Nucleus accumbens (tissue), 56 donors: ENCODE measurements at places on chromosomes 3 and 15.

DNA sequence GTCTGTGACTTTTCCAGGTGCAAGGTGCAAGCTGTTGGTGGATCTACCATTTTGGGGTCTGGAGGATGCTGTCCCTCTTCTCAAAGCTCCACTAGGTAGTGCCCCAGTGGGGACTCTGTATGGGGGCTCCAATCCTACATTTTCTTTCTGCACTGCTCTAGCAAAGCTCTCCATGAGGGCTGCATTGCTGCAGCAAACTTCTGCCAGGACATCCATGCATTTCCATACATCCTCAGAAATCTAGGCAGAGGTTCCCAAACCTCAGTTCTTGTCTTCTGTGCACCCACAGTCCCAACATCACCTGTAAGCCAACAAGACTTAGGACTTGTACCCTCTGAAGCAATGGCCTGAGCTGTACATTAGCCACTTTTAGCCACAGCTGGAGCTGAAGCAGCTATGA, 694.5 kb upstream of the BCHE start:
- no peak for DNase-seq

GRCh38 chr3:108076564-108076963, 14.3 kb downstream of the CD47 start:
- no peak for DNase-seq

DNA sequence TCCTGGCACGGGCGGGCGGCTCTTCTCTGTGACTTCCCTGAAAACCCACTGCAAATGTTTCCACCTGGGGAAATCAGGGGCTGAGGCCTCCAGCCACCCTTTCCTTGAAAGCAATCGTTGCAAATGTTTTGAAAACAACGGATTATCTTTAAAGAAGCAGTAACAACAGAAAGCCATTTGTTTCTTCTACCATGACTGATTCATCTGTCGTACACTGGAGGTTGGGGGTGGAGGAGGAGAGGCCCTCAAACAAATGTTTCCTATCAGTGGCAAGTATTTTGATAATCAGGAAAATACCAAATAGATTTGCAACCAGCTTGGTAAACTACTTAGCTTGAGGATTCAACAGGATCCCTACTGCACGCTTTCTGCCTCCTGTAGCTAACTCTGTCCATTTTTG, 114.9 kb downstream of the PDZRN3 start:
- DNase-seq, result no peak

DNA sequence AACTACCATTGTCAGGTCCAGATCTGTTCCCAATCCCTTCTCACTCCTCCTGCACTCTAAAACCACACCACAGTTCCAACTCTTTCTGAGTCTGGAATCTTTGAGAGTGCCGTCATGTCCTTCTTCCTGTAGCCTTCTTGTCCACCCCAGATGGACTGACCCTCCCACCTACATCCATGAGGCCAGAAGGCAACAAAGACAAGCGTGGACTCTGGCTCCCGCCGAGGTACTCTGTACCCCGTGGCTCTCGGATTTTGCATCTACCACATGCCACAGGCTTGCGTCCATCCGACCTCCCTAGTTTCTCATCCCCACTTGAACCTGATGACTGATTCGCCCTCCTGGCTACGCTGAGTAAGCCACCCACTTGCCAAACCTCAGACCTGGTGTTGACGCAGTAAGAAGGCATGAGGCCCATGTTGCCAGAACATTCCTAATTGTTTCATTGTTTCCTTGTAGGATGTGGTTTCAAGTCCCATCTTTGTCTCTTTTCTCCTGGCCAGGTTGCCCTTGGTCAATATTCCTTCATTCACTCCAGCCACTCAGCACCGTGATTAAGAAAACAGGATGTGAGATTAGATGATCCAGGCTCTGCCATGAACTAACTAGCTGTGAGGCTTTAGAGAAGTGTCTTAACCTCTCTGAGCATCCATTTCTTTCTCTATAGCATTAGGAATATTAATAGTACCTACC, 1.1 kb upstream of the ZBTB38 start:
- no peak for DNase-seq

DNA sequence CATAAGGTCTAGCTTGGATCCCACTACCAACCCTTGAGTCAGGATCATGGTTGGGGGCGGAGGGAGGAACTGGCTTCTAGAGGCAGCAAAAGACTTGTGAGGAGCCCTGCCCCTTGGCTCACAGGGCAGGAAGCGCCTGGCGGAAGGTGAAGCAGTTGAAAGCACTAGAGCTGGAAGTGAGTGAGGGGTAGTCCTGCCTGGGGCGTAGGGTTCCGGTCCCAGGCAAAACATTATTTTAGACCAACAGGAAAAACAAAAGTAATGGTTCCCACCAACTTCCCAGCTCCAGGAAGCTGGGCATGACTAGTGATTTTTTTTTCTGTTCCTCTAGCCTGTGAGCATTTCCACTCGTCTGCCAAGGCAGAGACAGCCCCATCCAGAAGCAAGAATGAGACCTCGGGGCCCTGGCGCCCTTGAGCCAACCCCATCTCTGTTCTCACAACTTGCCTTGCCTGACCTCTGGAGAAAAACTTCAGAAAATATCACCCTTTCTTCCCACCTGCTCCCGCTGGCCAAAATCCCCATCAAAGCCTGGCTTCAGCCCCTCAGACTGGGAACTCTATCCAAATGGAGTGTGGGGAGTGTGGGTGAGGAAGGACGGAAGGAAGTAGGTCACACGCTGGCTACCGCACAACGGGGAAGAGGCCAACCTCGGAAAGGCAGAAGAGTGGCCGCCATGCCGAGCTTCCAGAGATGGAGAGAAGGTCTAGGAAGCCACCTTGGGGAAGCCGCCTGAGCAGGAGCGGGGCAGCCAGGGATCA, 57.5 kb downstream of the RBPMS2 start:
- no peak for DNase-seq

- DNase-seq, result no peak
Observed at GRCh38 chr3:151611419-151611818, 122.3 kb upstream of the AADACL2 start.

DNA sequence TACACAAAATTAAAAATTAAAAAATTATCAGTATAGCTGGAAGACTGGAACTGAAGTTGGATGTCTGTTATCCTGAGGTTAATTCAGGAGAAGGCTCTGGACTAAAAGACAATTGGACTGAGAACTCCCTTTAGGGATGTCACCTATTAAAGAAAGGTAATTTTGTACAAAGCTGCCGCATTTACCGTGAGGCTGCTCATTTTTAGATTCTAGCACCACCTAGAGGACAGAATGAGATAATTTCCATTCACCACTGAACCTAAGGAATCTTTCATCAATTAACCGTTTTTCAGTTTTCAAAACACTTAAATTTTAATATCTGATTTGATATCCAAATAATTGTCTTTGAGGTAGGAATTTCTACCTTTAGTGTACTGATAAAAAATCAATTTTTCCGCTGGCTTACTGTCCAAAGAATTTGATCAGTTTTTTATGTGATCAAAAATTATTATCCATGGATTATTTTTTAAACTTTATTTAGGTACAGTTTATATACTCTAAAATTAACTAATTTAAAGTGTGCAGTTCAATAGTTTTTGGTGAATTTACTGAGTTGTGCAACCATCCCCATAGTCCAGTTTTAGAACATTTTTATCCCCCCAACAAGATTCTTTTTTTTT, 106.7 kb upstream of the TNIK start:
- DNase-seq, result no peak

DNA sequence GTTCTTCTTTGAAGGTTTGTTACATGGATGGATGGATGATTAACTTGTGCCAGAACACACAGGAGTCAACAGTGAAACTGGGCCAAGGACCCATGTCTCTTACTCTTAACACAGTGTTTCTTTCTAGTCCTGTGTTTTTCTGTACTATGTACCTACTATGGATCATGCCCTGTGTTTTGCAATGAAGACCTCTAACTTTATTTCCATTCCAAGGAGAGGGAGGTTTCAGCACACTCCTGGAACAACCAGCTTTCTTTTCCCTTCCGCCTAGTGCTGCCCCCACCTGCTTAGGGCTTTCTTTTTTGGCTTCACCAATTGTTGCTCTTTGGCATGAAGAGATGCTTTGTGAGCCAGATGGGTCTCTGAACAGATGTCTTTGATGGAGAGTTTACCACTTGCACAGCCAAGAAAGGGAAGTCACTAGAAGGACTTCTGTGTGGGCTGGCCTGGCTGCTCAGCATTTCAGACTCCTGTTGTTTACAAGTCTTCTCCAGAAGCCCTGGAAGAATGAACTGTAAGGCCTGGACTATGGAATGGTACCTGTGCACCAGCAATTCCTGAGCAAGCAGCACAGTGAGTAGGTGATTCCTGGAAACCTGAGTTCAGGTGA, 44.5 kb downstream of the SNAPC5 start:
- no peak for DNase-seq

DNA sequence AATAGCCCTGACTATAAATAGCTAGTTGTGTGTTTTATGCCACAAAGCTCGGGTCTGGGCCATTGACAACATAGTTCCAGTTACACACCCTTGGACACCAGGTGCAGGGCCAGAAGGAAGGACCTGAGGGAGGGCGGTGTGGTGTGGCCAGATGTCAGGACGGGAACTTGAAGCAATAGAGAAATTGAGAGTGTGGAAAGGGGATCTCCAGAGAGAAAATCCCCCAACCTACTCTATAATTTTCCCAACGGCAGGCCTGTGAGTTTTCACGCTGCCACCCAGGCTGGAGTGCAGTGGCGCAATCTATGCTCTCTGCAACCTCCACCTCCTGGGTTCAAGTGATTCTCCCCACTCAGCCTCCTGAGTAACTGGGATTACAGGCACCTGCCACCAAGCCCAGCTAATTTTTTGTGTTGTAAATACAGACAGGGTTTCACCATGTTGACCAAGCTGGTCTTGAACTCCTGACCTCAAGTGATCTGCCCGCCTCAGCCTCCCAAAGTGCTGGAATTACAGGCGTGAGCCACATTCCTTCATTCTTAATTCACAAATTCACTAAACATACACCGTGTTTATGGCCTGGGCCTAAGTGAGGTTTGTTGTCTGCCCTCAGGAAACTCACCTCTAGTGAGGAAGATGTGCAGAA, 70.8 kb upstream of the KLF13 start:
- no peak for DNase-seq

GRCh38 chr15:45919806-45920205, 285.0 kb downstream of the SQOR start:
- DNase-seq, result no peak

GRCh38 chr3:4776980-4777581, 202.2 kb upstream of the BHLHE40 start:
- DNase-seq, result no peak

DNA sequence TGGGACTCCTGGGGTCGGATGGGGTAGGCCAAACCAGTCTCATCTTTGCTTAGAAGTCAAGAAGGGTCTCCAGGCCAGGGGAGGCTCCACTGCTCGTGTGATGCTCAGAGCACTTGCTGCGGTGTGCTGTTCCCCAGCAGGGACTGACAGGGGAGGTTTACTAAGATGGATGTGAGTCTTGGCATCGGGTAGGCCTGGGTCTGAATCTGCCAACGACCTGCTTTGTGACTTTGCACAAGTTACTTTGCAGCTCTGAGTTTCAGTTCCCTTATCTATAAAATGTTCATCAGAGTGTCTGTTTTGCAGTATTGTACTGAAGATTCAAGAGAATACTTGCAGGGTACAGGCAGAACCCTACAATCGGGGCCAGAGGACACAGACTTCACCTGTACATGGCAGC, 17.3 kb upstream of the CDCP1 start:
- DNase-seq, result no peak

DNA sequence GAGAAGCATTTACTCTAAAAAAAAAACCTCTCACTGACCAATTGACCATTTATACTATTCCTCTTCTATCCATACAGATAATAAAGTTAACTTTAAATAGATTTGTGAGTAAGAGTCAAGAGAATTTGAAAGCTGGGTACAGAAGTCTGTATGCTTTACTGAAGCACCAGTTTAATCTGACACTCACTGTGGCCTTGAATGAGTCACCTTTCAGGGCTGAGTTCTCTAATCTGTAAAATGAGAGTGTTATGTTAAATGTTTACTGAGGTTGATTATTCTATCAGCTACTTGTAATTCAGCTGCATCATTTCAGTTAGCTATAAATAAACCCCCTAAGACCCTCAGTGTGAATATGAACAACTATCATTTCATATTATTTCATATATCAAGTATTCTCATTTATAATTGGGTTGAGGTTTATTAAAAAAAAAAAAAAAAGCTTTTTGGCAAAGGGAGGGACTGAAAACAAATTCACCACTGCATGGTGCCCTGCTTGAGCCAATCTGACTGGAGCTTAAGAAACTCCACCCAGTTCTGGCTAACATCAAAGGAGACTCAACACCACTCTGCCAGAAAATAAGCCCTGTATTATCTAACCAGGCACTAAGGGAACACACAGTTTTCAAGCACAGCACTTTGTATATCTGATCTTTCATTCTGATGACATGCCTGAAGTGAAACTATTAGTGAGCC, 2.8 kb downstream of the MAP4 start:
- no peak for DNase-seq

- no peak for DNase-seq
Observed at GRCh38 chr15:90264671-90265070, 801 bp upstream of the NGRN start.

DNA sequence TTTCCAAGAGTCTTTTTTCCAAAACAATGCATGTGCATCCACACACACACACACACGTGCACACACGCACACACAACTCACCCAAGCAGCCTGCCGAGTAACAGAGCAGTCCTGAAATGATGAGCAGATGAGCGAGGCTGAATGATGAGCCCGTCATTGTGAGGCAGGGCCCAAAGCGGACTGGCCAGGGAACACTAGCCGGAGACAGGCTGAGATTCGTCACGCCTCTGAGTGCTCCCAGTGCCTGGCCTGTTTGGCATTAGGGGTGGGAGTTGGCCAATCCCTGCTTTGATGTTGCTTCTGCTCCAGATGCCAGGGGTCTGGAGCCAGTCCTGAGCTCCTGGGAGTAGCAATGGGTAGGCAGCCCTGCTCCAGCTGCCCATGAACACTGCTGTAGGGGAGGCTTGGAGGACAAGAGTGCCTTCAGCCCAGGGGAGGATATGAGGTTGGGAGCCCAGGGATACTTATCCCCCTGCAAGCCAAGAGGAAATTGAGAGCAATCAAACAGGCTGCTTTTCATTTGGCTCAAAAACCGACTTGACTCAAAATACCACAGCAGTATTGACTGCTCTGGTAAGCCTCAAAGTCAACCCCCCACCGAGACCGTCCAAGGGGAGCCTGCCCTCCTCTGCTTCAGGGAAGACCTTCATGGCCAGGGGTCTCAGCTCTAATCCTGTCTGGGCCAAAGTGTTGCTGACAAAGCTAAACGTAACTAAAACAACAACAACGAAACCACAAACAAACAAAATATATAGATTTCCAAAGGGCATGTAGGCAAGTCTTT, 22.9 kb downstream of the COLQ start:
- no peak for DNase-seq

- no peak for DNase-seq
Observed at GRCh38 chr3:136818191-136818768, 646 bp upstream of the SLC35G2 start.

DNA sequence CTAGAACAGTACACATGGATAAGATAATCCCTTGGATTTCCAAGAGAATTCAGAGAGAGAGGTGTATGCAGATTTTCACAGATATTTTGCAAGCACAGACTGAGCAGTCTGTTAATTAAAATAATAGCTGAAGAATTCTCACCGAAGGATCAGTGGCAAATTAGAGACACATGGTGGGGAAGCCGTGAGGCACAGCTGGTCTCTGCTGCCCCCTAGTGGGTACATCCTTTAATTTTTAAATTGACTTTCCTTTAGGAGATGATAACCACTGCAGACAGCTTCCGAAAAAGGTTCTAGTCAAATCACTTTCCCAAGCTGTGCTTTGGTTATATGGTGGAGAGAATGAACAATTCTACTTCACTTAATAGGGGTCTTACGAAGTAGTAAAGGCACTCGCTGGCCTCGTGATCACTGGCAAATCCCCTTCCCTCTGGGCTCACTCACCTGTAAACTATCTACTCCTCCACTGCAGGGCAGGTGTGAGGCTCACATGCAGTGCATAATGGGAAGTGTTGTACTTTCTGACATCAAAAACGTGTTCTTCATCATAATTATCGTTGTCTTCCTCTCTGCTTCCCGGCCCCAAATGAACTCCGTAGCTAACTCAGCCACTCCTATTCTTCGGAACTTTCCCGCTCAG, 19.5 kb downstream of the MESD start:
- DNase-seq, result no peak
